ENCODE measurements at places on chromosomes 5 and 9.

GRCh38 chr5:177162379-177162778 is 28.8 kb downstream of the NSD1 start:
- no peak for DNase-seq

DNA sequence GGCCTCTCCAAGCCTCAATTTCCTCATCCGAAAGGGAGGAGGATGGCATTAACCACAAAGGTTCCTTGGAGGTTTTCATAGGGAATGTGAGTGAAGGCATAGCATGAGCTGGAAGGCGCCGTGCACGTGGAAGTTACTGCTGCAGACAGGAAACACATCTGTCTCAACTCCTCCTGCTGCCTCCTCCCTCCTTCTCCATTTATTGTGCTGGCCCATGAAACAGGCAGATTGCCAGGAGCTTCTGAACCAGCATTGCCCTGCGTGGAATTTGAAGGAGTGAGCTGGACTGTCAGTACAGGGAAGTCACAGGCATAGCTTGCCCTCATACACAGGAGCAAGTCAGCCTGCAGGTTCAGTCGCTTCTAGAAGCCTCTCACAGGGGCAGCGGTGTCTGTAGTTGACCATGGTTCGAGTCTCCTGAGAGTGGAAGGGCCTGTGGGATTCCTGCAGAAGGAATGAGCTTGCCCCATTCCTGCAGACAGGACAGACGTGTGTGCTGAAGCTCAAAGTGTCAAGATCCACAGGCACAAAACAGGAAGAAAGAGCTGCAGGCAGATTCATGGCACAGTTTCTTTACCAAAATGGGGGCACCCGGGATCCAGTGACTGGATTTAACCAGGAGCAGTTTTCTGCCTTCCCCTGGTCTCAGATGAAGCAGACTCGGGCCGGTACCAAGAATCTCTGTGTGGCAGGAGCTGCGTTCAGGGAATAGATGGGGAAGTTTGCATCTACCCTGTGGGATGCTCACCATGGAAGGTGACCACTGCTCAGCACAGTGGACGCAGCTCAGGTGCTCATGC is 48.7 kb upstream of the CTSL start:
- no peak for DNase-seq

DNA sequence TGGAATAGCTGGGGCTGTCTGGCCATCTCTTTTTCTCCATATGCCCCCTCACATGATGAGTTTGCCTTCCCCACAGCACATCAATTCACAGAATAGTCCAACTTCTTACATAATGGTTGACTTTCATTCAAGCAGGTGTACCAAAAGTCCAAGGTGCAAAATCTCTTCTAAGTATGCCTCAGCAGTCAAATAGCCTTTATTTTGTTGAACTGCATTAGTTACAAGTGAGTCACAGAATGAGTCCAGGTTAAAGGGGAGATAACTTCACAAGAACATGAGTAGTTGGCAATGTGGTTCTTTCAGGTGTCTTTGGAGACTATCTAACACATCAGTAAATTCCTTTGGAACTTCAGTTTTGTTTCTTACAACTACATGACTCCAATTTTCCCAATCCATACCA is 672.5 kb downstream of the PRELID2 start:
- no peak for DNase-seq

DNA sequence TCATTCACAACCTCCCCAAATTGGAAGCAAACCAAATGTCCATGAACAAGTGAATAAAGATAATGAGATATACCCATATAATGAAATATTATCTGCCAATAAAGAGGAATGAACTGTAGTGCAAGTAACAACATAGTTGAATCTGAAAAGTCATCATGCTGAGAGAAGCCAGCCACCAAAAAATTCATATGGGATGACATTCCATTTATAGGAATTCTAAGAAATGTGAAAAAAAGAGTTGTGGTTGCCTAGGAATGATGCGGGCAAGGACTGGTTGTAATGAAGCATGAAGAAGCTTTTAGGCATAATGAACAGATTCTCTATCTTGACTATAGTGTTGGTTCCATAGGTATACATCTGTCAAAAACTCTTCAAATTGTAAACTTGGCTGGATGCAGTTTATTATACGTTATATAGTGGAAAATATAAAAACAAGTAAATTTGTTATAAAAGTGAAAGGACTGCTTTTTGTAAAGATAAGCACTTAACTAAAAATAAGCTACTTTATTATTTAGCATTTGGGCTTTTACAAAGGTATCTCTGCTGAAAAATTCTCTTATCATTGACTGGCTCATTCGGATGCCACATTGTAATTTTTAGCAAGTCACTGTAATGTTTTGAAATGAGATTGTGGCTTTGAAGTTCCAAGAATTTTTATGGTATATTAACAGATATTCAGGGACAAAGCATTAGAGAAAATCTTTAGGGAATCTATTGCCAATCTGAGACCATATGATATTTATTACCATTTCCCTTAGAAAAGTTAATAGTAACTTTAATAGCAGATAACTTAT is 21.2 kb upstream of the TTC23L start:
- DNase-seq, result no peak

- no peak for DNase-seq
These were observed 370.7 kb downstream of the ZSWIM6 start for GRCh38 chr5:61702784-61703183.

DNA sequence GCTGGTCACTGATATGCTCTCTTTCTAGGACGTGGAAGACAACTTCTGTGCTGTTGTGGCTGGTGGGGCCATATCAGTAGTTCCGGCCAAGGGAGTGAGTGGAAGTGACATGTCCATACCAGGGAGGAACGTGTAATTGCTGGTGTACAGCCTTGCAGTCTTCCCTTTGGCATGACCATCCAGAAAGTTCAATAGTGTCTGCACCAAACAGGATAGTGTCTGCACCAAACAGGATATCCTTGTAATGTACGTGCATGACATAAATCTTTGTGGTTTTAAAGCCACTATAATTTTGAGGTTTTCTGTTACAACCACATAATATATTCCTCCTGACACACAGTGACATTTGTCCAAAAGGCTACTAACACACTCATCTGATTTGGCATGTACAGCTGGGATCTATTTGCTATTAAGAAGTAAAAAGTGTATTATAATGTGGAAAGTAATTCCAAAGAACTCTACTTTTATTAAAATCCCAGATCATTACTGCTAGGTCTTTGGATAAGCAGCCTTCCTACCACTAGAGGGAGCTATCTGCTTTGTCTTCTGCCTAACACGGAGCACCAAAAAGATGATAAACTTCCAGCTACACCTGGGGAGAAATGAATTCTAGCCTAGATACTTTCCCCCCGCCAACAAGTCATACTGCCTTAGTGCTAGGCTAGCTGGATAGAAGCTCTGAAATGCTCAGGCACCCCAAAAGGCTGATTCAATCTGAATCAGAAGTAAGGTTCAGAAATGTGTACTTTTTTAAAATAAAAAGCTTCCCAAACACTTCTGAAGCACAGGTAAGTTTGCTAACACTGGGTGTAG is 52.7 kb downstream of the RNF145 start:
- DNase-seq, result no peak

GRCh38 chr5:139402561-139403158 is 1.2 kb downstream of the SPATA24 start:
- DNase-seq, result no peak

GRCh38 chr9:37639109-37639762 is 11.5 kb upstream of the FRMPD1 start:
- no peak for DNase-seq

DNA sequence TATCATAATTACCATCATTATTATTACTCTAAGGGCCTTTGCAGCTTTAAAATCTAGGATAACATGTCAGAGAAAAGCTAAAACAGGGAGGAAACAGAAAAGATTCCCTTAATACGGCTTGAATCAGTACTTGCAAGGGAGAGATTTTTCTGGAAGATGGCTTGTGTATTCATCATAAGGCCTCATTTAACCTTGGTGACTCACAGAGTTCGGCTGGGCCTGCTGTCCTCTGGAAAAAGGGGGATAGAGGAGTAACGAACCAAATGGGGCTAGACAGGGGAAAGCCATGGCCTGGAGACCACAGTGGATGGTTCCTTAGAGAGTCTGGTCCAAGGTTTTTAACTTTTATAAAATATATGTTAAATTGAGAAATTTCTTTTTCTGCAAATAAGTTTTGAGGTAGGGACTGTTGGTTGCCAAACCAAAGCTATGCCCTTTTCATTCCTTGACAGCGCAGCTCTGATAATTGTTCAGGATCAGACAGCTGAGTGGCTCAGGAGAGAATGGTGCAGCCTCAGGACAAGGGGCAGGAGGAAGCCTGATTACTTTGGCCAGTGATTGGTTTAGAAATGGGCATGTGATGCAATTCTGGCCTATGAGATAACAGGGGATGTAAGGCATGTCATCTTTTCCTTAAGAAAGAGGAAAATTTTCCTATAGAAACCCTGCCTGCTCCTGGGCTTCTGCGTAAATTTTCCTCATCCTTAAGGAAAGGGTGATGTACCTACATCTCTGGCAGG is 25.6 kb upstream of the GSN start:
- DNase-seq, result no peak

DNA sequence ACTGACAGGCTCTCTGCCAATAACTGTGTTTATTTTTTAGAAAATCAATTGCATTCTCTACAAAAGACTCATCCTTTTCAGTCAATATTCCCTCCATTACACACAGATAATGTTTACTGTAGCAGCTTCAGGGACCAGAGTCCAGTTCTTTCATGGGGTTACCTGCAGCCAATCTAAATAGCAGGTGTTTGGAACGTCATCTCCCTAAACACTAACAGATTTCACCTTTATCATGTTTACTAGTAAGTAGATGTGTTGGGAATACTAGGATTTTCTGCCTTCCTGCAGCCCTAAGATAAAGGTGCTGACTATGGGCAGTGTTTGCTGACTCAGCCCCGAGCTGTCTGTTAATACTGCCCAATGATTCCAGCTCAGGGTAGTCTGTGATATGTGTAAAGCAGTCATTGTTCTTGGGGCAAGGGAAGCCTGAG is 447.0 kb downstream of the KIF4B start:
- no peak for DNase-seq

DNA sequence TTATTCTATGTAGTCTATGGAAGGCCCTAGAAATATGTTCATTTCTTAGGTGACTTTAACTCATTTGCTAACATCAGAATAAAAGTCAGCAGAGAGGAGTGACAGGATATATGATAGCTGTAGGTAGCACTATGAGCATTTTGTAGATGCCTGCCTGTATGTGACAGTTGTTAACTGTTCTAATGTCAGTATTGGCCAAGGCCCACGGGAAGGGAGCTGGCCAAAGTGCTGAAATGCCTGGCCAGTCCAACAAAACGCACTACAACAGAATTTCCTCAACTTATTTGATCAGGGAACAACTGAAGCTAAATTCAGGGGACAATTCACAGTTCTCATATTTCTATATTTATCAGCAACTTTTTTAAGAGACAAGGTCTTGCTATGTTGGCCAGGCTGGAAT is 20.8 kb downstream of the SV2C start:
- DNase-seq, result no peak

- DNase-seq, result no peak
These were observed 69.3 kb downstream of the OLFM1 start for GRCh38 chr9:135156525-135157510.

DNA sequence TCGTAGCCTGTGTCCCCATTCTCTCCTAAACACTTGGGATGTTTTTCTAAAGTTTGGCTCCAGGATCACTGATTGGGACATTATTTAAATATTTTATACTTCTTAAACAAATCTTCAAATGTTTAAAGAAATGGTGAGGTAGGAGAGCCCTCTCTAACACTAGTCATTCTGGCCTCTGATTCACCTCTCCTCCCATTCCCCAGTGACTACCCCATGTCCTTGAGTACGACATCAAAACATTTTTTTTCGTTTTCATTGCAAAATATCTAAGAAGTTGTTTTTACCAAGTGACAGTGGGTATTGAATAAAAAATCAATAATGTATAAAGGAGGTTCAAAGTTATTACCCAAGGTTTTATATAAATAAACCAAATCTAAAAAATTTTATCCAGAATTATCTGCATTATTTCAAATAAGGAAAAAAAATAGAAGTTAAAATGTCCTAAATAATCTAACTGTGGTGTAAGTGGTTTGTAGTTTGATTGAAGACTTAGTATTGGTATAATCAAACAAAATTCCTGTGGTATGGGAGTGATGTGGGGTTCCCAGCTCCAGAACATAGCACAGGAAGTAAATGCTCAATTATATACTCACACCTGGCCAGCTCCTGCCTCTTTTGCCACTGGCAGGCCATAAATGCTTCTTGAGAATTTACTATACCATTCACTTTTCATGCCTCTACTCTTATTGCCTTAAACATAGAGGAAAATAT is 51.1 kb downstream of the MAST4 start:
- no peak for DNase-seq

GRCh38 chr9:136741883-136742571 is 713 bp downstream of the LCN10 start:
- no peak for DNase-seq

DNA sequence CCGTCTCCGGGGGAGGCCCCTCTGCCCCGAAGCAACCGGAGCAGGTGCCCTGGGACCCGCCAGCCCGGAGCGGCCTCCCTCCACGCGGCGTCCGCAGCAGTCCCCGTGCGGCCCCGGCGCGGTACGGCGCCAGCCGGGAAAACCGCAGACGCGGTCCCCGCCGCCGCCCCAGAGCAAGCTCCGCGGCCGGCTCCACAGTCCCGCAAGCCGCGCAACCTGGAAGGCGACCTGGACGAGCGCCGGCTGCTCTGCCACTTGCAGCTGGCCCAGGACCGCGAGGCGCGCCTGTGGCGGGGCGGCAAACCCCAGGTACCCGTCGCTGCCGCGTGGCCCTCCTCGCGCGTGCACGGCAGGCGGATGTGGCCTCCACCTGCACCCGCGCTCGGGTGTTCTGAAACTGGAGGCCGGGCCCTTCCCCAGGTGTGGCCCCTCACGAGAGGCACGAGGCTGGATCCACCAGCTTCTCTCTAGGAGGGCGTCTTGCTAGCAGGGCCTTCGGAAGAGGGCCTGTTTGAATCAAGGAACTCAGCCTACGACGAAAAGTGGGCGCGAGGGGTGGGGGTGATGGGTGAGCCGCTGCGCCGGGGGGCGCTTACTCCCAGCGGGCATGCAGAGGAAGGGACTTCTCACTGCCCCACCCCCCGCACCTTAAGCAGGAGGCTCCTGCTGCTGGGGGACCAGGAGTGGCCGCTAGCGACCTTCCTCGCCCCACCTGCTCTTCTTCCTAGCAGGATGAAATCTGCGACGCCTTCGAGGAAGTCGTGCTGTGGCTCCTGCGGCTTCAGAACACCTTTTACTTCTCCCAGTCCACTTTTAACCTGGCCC is 602 bp downstream of the CCNI2 start:
- DNase-seq, result no peak

DNA sequence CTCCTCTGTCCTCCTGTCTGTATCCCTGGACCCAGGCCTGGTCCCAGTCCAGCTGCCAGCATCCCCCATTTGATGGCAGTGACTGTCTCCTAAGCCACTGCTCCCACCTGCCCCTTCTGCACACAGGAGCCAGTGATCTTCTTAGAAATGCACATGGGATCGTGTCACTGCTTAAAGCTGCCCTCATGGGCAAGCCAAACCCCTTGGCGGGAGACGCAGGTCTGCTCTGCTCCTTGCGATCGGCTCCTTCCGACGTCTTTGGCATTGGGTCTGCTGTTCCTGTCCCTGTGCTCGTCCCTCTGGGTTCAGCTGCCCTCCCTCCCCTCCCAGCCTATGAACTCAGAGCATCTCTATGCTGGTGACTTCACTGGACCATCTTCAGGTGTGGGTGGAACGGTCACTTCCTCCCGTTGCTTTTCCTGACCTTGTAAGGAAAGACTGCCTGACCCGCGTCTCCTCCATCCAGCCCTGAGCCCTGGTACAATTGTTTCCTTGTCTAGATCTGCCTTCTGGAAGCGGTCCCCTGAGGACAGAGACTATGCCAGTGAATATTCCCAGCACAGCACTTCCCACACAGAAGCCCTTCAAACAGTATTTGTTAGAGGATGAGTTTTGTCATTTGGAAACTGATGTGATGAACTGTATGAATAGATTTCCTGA is 116.5 kb downstream of the ZNF354C start:
- no peak for DNase-seq

GRCh38 chr9:98990181-98990870 is 46.6 kb downstream of the COL15A1 start:
- DNase-seq, result no peak
